ENCODE measurements at places on chromosomes 11 and 22. TPM values are rescaled to one million over a fixed set of nuclear protein-coding genes. Genes with fewer than 3 reads are reported as not detected.

OR51B4 gene
- polyA plus RNA-seq, result 0.35 TPM

UPK3A gene
- 1.5 TPM for polyA plus RNA-seq

METTL15 gene
- 22.2 TPM for polyA plus RNA-seq

SEC14L2 gene
- 7.0 TPM for polyA plus RNA-seq

GVQW3 gene
- polyA plus RNA-seq, result 20.2 TPM

JAM3 gene
- 59.3 TPM for polyA plus RNA-seq

UVRAG gene
- polyA plus RNA-seq, result 19.5 TPM

All from left kidney (tissue), 8 donors.